AG10803 (cell line): ENCODE measurements at places on chromosomes 5 and 9.

DNA sequence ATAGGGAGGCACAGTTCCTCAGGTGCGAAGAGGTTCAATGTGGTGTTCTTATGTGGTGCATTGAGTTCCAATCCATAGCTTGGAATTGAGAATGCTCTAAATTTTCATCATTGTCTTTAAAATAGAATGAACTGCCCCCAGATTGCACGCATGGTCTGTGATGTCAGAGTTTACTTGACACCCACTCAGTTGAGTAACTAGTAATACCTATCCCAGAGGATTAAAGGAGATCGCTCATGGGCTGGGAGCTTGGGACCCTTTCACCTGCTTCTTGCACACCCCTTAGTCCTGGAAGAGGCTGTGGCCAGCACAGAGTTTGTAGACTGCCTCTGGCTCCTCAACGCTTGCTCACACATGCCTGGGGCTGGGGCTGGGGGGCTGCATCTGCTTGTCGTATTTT is 95.1 kb upstream of the OTULINL start:
- no peak for DNase-seq

DNA sequence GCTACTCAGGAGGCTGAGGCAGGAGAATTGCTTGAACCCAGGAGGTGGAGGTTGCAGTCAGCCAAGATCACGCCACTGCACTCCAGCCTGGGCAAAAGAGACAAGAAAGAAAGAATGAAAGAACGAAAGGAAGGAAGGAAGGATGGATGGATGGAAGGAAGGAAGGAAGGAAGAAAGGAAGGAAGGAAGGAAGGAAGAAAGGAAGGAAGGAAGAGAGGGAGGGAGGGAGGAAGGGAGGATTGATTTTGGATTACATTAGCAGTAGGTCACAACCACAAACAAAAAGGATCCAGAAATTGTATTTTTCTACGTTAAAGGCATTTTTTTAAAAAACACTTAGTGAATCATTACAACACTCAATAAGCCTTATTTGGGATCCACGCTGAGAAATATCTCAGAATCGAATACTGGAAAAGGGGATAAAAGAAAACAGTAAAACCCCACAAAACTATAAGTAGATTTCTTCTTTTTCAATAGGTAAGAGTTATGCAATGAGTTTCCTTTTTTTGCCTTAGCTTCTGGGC is 136.9 kb upstream of the FREM1 start:
- DNase-seq = no peak

- no peak for DNase-seq
Measured at GRCh38 chr5:150309101-150309885, 6.6 kb upstream of the ARSI start.

DNA sequence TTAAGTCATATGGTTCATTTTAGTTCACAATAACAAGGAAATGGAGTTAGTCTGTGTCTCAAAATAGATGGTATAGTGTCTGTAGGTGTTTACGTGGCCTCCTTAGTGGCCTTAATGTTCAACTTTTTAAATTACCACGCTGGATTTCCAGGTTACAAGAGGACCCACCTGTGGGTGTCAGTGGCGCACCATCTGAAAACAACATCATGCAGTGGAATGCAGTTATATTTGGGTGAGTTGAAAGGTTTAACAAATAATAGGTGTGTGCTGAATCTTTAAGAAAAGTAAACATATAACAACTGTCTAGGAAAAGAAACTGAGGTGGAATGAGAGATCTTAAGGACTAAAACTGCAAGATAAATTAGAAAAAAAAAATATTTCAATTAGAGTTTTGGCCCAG is 2.9 kb downstream of the UBE2B start:
- DNase-seq = no peak

DNA sequence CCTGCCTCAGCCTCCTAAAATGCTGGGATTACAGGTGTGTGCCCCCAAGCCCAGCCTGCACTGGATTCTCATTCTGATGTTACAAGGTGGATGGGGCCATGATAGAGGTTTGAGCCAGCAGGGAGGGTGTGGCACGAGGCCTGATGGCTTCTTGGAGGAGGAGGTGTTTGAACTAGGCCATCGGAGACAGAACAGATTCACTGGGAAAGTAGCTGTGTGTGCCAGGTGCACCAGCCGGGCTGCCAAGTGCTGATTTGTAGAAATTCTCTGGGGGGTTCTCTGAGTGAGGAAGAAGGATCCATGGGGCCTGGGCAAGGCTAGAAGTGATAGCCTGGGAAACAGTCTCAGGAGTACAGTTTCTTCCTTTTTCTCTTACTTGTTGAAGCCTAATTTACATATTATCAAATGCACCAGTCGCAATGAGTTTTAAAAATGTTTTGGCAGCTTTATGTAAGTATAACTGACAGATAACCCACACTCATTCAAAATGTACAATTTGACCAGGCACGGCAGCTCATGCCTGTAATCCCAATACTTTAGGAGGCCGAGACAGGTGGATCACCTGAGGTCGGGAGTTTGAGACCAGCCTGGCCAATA is 31.1 kb upstream of the STXBP1 start:
- no peak for DNase-seq

GRCh38 chr5:38541174-38541725 is 15.2 kb downstream of the LIFR start:
- DNase-seq = no peak

DNA sequence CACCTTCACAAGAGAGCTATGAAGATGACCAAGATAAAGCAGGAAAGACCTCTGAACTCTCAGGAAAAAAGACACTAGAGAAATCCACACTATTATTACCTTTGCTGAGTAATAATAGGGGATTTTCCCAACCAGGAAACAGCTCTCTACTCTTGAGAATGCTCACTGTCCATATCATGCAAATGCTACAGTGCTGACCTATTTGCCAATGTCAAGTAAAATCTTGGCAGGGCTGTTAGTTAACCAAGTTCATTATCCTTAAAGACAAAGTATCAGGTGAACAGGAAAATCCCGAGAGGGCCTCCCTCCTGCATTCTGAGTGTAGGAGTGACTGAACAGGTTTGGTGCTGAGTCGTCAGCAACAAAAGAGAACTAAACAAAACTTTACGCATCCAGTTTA is 306.6 kb downstream of the ACTL7B start:
- DNase-seq = no peak

- DNase-seq = no peak
Measured at GRCh38 chr5:160312134-160312959, at the start of gene CCNJL. Gene CCNJL (minus strand): TSS chr5:160312564. CDS start chr5:160311923, 641 bp downstream.

DNA sequence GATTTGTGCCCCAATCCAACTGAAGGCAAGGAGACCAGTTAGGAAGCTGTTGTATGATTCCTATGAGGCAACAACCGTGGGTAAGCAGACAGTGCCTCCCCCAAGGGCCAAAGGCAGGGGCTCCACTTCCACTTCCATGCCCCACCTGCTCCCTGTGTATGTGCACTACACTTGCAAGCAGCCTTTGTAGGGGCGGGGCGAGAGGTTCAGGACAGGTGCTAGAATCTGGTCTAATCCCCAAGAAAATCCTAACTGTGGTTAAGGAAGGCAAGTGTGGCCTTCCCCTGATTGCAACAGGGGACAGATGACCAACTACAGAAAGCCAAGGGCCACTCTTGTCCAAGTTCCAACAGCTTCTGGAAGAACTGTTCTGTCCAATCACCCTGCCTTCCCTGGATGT is 41.7 kb downstream of the B4GALT1 start:
- no peak for DNase-seq

- DNase-seq = peak; percentile 27
Measured at GRCh38 chr5:6439588-6440550, 8.8 kb upstream of the UBE2QL1 start.

DNA sequence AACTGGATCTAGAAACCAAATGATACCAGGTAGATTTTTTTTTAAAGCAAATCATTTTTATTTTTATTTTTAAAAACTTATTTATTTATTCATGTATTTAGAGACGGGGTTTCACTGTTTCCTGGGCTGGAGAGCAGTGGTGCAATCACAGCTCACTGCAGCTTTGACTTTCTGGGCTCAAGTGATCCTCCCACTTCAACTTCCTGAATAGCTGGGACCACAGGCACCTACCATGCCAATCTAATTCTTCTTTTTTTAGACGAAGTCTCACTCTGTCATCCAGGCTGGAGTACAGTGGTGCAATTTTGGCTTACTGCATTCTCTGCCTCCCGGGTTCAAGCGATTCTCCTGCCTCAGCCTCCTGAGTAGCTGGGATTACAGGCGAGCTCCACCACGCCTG is 41.3 kb upstream of the CDK20 start:
- DNase-seq = no peak

- peak; percentile 69 for DNase-seq
Measured at GRCh38 chr5:127705120-127705892, 2.1 kb downstream of the CCDC192 start.

DNA sequence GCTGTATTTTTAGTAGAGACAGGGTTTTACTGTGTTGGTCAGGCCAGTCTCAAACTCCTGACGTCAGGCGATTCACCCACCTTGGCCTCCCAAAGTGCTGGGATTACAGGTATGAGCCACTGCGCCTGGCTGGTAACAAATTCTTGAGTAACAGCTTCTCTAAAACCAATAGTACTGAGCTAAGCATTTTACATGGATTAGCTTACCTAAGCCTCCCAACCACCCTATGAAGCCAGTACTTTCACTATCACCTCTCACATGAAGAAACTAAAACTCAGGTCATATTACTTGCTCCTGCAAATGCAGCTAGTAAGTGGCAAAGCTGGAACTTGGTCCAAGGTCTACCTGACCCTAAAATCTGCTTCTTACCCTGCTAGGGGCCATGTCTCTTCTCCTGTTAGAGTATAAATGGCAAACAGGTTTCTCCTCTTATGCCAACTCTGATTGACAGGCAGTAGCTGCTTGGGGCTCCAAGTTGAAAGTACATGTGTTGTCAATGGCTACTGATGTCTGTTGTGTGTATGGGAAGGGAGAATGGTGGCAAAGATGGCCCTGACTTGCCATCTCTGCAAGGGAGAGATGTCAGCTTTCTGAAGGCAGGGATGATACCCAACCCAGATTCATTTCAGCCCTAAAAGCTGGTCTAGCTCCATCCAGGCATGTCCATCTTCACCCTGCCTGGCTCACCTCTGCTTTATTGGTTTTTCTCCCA is 4.0 kb downstream of the PHF19 start:
- no peak for DNase-seq

GRCh38 chr5:73039082-73039481 is 81.3 kb upstream of the TMEM171 start:
- DNase-seq = no peak

GRCh38 chr9:13728131-13728530 is 448.6 kb upstream of the MPDZ start:
- DNase-seq = no peak

DNA sequence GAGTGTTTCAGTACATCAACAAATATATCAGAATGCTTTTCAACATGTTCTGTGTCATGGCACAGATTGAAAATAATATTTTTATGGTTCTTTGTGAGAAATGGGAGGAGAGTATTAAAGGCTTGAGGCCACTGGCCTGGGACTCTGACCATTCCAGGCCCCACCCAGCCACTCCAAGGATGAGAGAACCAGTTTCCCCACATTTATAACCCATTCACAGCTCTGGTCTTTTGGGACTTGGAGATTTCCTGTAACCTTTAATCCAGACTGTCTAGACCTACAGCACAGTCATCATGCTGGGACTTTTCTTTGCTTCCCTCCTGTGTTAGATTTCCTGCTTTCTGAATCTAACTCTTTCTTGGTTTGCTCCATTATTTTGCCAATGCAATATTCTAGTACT is 389.6 kb downstream of the KIAA0825 start:
- DNase-seq = no peak
